HuH-7.5 (cell line): ENCODE measurements at places on chromosomes 5 and 9.

DNA sequence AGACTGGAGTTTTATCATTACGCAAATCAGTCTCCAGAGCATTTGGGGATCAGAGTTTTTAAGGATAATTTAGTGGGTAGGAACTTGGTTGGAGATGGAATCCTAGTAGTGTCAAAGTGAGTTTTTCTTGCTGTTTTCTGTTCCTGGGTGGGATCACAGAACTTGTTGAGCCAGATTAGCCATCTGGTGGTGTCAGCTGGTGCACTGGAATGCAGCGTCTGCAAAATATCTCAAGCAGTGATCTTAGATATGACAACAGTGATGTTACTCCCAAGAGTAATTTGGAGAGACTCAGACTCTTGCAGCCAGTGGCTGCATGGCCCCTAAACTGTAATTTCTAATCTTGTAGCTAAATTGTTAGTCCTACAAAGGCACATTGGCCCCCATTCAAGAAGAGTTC, 1257.8 kb downstream of the MAT2B start:
- no peak for DNase-seq

DNA sequence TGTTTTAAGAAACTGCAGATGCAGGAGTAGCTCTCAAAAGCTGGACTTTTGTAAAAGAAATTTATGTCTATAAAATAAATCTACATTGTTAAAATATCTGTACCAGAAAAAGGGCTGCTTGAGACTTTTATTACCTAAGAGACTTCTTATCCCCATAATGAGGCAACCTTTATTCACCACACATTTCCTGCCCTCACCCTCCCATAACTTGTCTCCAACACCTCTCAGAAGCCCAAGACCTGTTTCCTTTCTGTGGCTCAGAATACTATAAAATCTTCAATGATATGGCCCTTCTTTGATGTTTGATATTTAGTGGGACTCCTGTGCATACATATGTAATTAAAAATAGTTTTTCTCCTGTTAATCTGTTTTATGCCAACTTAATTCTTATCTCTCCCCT, 141.5 kb upstream of the FER start:
- DNase-seq: no peak

- DNase-seq: no peak
Measured at GRCh38 chr9:13181652-13182051, 97.8 kb downstream of the MPDZ start.

- no peak for DNase-seq
Measured at GRCh38 chr9:9846557-9846956, 766.2 kb downstream of the PTPRD start.

DNA sequence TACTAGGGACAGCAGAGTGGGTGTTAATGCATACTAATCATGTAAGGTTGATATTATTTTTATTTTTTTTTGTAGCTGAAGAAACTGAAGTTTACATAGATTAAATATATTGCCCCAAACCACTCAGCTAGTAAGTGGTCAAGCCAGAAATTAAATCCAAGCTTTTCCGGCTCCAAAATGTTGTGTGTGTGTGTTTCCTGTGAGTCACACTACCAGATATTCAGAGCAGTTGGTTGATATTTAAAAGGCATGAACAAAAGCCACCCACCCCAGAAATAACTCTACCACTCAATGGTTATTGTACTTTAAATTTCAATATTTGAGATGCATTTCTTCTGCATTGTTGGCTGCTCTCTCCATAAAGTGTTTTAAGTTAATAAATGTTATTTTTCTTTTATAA, 29.5 kb downstream of the KCNN2 start:
- no peak for DNase-seq

DNA sequence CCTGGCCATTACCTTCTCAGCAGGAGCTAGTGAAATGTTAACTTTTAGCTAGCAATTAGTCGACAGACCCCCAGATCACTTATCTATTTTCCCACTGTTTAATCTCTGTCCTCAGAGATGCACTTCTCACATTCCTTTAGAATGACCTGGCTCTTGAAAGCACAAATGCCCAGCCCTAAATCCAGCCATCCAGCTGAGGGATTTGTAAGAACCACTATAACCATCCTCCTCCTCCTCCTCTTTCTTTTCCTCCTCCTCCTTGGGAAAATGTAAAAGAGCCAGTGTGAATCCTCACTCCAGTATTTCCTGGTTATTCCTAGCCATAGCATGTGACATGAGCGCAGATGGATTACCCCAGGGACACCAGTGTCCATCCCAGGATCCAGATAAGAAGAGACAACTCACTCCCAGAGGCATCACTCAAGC, 124.3 kb downstream of the ENC1 start:
- DNase-seq: no peak

- no peak for DNase-seq
Measured at GRCh38 chr5:159003045-159004030, 96.4 kb downstream of the EBF1 start.

GRCh38 chr5:43561356-43561755, 4.5 kb upstream of the PAIP1 start:
- DNase-seq: no peak

DNA sequence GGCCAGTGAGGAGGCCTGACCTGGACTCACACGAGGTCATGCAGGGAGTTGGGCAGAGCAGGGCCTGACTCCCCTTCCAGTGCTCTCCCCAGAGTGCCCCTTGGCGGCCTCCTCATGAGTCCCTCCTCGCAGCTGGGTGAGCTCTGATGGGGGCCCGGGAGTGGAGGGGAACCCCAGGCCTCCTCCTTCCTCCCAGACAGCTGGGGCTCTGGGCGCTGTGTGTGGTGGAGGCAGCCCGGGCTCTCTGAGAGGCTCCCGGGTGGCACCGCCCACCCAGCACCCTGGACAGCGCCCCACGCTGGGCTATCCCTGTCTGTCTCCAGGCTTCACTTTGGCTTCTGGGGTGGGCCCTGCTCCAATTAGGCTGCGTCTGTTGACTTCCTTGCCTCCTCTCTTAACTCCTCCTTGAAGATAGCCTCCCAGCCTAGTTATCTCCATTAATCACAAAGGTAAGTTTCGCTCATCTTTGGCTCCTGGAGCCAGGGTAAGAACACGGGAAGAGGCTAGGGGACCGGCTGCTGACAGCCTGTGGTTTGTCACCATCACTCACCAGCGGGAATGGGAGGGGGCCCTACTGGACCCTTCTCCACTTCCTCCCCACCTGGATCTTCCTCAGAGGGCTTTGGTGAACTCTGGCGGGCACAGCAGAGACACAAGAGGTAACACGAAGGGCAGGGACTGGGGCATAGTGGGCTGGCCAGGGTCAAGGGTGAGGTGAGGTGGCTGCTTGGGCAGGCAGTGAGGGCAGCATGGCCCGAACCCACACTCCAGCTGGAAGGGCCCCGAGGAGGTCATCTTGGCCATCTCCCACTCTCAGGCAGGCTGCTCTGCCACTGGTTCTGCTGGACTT, 13.1 kb downstream of the PSD2 start:
- DNase-seq: no peak

DNA sequence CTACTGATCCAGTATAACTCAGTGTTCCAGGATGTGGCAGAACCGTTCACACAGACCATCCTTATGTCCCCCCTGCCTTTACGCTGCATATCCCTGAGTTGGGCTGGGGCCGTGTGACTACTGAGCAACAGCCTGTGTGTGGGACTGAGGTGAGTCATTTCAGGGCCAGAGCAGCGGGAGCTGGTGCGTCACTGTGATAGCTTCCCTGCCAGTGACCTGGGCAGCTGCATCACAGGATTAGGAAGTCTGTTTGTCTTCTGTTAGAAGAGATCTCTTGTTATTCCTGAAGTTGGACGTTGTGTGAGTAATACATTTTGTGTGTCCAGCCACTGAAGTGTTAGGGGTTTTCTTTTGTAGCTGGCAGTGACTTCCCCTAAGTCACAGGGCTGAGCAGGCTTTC, 35.6 kb downstream of the TPPP start:
- no peak for DNase-seq

GRCh38 chr9:8778356-8778755, 978.8 kb upstream of the DMAC1 start:
- DNase-seq: no peak

DNA sequence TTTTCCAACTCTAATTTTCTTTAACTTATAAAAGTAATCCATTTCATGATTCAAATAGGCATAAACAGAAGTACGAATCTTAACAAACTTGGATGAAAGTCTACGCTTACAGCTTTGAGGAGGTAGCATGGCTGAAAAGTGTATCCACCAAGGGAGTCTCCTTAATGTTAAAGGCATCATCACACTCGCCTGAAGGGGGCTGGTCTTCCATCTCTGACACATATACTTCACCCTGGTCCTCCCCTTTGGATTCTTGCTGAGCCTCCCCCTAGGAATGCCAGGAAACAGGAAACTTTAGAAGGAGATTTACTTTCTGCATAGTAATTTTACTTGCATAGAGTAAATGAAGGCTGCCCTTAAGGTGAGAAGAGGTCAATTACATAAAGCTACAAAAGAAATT, 10.3 kb upstream of the NME5 start:
- DNase-seq: no peak

GRCh38 chr9:36991516-36992134, 42.4 kb downstream of the PAX5 start:
- peak; percentile 90 for DNase-seq

DNA sequence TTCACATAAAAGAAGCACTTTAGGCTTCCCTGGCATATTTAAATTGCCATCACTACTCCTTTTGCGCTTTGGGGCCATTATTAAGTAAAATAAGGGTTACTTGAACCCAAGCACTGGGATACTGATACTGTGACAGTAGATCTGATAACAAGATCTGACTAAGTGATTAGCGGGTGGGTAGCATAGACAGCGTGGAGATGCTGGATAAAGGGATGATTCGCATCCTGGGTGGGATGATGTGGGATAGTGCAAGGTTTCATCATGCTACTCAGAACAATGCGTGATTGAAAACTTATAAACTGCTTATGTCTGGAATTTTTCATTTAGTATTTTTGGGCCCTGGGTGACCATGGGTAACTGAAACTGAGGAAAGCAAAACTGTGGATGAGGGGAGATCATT, 75.1 kb downstream of the PTTG1 start:
- no peak for DNase-seq

- no peak for DNase-seq
Measured at GRCh38 chr5:35884191-35884769, 27.6 kb downstream of the IL7R start.

- DNase-seq: no peak
Measured at GRCh38 chr5:13581914-13582313, 362.6 kb downstream of the DNAH5 start.

- DNase-seq: no peak
Measured at GRCh38 chr5:2894316-2894715, 142.8 kb upstream of the IRX2 start.

DNA sequence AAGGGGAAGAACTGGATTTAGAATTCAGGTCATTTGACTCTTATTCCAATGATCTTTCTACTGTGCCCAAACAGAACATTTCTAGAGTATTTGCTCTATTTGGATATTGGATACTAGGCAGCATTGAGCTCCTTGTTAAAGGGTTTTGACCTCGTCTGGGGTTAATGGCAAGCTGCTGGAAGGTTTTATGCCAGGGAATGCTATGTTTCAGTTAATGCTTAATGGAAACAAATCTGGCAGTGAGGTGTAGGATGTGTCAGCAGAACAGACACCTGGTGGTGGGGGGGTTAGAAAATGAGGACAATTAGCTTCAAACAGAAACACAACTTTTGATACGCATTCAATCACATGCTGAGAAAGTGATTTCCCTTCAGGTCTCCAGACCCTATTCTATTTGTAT, 51.5 kb downstream of the AGXT2 start:
- DNase-seq: no peak

DNA sequence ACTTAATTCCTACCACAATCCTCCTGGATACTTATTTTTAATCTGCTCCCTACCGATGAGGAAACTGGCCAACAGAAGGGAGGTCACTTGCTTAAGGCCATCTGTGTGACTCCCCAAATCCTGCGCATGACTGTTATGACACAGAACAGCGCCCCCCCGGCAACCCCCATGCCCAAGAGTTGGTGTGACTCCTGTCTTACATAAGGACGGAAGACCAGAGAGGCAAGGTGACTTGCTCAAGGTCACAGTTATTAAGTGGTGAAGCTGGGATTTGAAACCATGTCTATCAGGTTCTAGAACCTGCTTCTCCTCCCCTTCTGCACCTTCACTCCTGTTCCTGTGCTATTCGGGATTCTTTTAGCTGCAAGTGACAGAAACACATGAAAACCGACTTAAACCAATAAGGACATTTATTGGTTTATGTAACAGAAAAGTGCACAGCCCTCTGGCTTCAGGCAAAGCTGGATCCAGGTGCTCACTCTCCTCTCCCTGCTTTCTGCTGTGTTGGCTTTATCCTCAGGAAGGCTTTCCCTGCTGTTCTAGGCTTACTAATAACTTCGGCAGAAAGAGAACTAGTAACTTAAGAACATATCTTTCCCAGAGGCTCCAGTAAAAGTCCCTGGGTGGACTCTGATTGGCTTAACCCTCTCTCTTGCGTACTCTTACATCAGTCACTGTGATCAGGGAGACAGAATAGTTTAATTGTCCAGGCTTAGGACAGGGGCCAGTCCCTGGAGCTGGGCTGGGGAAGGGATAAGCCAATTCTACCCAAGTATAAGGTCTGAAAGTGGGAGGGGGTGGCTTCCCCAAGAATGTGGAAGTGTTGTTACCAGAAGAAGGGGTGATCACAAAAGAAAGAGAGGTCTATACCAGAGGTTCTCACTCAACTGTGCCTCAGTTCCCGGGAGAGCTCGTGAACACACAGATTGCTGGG, 43.7 kb downstream of the FGF18 start:
- no peak for DNase-seq

DNA sequence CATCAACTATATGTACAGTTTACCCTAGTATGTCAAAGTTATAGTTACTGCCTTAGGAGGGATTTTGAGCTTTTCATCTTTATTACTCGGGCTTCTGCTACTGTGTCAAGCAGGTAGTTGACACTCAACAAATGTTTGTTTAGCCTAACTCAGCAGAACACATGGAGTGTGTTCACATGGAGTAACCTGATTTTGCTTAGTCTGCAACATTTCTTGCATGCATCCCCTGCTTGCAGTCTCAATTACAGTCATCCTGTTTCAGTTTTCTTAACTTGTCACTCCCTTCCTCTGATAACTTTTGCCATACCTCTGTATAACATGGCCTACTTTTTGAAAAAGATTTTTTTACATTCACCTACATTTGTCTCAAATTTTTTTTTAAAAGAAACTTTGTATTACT, 135.5 kb downstream of the NMUR2 start:
- no peak for DNase-seq

DNA sequence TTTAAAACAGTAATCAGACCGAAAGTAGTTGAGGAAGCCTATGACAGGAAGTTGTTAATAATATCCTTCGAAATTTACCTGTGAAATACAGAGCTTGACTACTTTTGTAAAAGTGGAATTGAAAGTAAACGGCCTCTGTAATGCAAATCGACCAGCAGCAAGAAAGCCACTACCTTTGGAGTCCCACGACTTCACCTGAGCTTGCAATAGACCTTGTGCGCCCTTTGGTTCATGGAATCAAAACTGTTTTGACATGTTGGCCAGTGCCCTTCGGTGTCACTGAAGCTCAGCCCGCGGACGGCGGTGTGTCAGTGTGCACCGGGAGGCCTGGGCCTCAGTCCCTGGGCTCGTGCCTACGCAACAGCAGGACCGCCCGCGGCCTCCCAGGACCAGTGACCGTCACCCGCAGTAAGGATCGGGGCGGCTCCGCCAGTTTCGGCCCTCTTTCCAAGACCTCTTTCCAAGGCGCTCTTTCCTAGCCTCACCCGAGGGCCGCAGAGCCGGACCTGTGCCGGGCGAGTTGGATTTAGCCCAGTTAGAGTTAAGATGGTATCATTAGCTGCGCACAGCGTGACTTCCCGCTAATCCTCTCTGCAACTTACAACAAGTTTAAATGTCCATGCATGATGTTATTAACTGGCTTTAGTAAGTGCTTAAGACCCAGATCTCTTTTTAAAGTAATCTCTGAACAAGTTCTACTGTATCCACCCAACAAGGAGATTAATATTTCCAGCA, 223.3 kb downstream of the MEF2C start:
- DNase-seq: no peak
